Cerebellar nuclear complex (tissue), 1 donor: ENCODE measurements at places on chromosomes 7 and 10.

DNA sequence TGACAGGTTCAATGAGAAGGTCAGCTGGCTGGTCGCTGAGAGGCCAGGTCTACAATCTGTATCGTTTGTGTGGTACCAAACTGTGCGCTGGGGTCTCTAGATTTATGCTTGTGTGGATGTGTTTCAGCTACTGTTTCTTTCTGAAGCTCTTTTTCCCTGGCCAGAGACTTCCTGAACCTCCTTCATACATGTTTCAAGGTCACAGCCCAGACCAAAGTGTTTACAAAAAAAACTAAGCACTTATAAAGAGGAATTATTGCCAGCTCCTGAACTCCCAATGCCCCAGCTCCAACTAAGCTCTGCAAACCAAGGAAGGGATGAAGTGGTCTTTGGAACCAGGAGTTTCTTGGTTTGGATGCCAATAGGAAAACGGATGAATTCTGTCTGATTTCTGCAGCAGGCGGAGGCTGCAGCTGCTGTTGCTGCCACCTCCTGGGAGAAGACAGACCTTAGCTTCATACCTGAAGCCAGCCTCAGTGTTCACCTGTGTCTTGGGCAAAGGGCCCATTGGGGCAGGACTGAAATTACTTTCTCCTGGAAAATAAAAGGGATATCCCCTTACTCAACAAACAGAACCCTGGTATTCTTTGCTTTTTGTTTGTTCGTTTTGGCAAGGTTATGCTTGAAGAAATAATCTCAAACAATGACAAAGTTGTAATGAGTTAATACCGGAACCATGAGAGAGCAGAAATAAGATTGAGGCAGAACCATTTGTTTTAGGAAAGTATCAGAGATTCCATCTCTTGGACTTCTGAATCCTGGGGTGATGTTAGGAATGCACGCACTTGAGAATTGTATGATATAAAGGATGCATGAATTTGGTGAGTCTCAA lies 24.6 kb upstream of the MKLN1 start:
- no peak for DNase-seq

DNA sequence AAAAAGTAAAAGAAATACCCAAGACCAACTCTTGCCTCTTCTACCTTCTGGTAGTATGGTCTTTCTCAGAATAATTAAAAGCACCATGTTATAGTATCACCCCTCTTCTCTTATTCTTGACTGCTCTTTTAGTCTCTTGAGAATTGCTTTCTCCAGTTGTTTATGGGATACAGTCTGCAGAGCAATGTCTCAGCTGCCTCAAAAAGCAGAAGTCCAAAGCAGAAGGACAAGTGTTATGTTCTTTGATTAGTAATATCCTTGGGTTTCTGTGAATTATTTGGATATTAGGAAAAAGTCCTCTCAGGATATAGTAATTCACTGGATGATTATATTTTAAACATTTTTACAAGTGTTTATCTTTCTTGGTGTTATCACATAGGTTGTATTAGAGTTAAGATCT lies 7.4 kb downstream of the TAS2R41 start:
- DNase-seq: no peak

DNA sequence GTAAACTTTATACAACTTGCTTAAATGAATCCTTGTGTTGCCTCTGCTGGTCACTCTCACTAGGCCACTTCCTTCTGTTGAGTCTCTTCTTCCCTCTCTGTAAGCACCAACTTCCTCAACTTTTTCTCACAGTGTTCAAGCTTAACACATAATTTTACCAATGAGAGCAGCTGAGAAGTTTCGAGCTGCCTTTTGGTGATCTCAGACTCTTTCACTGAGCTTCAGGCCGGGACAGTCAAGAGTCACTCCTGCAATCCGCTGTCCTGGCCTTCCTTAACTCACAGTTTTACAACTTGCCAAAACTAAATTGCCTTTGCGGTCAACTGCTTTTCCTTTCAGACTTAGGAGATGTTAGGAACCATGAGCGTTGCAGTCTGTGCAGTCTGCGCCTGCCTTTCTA lies 47.4 kb downstream of the PRPF18 start:
- no peak for DNase-seq

GRCh38 chr7:66627151-66627681 lies 1.5 kb upstream of the KCTD7 start:
- DNase-seq: no peak

DNA sequence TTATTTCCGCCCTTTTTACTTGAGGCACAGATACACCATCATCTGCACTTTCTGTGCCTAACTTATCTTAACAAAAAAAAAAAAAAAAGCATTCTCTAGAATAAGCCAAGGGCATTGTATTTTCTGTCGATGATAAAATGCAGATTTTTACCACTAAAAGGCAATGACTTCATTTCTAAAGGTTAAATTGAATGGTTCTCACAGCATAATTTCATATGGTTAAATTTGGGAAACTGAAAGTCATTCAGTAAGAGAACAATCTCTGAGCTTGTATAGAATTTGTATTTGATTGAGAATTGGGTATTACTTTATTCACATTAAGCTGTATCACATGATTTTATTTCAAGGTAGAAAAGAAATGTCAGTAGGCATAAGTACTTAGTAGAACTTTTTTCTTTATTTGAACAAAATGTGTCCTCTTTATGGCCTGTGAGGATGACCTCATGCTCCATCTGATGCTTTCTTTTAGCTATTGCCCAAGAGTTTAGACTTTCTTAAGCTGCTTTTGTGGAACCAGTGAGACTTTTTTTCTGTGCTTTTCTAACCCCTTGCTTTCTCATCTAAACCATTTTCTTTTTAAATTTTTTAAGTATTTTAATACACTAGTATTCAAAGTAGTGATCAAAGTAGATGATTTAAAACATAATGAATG lies 110.3 kb downstream of the LRRC4 start:
- DNase-seq: no peak

DNA sequence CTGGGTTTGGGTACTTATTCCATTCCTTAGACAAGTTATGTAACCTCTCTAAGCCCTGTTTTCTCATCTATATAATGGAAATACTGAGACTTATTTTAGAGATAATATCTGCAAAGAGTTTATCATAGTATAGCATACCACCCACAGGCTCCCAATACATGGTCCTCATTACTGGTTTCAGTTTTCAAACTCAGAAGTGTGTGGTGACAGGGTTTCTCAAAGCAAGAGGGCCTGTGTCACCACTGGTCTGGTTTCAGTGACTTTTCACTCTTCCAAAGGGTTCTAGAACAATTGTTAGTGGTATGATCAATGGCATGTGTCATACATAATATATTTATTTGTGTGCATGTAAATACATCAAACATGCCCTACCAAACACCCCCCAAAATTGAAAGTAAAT lies 89.2 kb upstream of the BMPER start:
- DNase-seq: no peak

DNA sequence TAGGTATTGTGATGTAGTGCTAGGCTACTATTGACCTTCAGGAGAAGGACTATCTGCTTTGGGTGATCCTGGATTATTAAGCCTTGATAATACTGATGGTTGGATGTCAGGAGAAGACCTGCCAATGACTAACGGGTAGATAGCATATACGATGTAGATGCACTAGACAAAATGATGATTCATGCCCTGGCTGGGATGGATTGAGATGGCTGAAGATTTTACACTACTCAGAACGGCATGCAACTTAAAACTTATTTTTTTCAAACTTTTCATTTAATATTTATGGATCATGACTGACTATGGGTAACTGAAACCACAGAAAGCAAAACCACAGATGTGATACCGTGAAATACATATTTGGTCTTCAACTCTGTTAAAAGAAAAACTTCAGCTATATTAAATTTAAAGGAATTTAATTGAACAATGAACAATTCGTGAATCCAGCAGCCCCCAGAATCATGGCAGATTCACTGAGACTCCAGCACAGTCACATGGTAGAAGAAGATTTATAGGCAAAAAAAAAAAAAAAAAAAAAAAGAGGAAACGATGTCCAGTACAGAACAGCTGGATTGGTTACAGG lies 124.6 kb upstream of the CDK13 start:
- no peak for DNase-seq

DNA sequence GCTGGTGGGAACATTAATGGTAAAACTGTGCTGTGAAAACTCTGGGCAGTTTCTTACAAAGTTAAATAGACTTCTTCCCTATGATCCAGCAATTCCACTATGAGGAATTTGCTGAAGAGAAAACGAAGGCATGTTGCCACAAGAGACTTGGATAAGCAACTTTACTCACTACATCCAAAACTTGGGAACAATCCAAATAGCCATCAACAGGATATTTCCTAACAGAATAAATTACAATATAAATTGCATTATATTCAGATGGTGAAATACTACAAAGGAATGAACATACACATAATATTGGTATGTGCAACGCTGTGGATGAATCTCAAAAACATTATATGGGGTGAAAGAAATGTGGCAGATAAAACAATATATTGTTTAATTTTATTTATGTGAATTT lies 21.4 kb upstream of the MKI67 start:
- no peak for DNase-seq

GRCh38 chr10:80532571-80532970 lies 5.1 kb upstream of the SH2D4B start:
- DNase-seq: no peak

DNA sequence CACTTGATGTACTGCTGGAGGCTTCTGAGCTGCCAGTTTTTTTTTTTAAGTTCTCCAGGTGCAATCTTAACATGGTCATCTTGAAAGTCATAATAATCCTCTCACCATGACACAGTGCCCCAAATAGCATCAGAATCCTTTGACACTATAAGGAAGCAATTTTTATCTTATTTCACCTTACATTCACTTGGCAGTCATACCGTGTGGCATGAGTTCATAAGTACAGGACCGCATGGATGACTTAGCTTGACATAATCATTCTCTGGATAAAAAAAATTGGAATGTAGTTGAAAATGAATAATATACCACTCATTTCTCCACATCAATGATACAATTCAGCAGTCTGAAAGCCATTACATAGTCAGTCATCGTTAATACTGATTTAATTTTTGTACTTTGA lies 25.6 kb upstream of the TMEM196 start:
- no peak for DNase-seq

GRCh38 chr7:51476026-51476425 lies 159.4 kb upstream of the COBL start:
- no peak for DNase-seq

- no peak for DNase-seq
These were observed 88.8 kb downstream of the OAT start for GRCh38 chr10:124329941-124330340.

GRCh38 chr10:58797356-58797755 lies 284.7 kb downstream of the BICC1 start:
- DNase-seq: no peak

DNA sequence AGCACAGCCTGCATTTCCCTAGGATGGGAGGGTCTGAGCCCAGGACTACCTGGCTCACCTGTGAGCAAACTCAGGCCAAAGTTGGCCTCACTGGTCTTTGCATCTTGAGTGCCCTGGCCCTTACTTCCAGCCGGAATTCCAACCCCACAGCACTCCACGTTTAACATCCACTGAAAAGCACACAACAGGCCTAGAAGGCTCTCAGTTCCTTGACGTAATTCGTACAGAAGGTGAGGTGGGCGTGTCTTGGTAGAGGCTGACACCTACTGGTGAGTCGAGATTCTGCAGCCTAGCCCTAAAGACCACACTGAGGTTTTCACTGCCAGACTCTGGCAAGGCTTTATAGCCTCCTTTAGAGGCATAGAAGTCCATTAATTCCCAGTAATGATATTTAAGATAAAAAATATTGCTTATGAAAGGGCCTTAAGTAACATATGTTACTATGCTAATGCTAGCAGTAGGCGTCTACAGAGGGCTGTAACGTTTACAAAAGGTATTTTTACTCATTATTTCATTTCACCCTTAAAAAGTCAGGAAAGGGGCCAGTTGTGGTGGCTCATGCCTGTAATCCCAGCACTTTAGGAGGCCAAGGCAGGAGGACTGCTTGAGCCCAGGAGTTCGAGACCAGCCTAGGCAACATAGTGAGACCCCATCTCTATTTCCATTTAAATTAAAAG lies 95.8 kb downstream of the HIP1 start:
- no peak for DNase-seq

GRCh38 chr10:124081547-124082140 lies 11.8 kb downstream of the CHST15 start:
- DNase-seq: no peak

- no peak for DNase-seq
These were observed 52.6 kb downstream of the PFKP start for GRCh38 chr10:3119796-3120459.

GRCh38 chr7:106806556-106806955 lies 58.5 kb upstream of the PIK3CG start:
- no peak for DNase-seq

DNA sequence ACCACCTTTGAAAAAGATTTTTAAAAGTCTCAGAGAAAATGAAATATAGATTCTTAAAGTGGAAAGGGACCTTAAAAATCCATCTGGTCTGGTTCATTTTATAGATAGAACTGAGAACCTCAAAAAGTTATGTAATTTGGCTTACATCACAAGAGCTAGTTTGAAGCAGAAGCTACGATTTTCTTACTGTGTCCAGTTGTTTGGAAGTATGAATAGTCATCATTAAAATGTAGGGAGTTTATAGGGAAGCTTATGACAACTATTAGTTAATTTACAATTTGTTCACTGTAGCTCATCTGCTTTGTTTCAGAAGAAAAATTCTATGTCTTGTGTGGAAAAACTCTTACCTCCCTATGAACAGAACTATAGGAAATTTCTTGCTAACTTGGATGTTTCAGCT lies 26.9 kb downstream of the ZEB1 start:
- no peak for DNase-seq

DNA sequence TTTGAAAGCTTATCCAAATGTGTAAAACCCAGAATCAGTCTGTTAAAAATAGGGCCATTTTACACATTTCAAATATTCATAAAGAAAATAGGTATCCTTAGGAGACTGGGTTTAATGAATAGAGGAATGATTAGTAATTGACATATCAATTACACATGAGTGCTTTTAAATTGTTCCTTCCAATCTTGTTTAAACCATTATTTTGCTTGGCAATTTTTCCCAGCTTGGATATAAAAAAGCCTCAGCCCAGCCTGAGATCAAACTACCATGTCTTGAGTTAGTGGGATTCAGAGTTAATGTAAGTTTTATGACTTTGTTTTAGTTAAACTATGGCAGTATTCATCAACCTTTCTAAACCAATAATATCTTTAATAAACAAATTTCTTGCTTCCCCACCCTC lies 28.3 kb downstream of the PARP12 start:
- no peak for DNase-seq

- DNase-seq: no peak
These were observed 11.9 kb downstream of the PIK3AP1 start for GRCh38 chr10:96708456-96708855.
